ENCODE measurements at places on chromosomes 3 and 15.

DNA sequence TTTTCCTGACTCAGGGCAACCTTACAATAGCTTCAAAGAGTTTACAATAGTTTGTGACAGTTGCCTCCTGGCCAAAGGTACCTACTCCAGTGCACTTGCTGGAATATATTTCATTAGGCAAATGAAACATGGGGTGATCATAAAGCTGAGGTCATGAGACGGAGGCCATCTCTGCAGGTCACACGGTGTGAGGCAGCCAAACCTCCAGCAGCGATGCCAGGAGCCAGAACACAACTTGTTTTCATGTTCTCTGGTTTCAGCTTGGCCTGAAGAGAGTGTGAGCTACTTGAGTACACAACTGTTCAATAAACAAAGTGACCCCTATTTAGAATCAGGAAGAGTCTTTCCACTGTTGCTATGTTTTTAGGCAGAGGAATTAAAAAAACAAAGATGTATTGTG lies 42.7 kb upstream of the PYGO1 start:
- no peak overlapping the region for H3K27ac ChIP-seq
- no peaks in the 10 kb centered on the region for H3K4me1 ChIP-seq
- H3K36me3 ChIP-seq, result no peaks in the 10 kb centered on the region
- H3K4me3 ChIP-seq, result no peak overlapping the region
- no peak for DNase-seq
- no peaks in the 10 kb centered on the region for H3K27me3 ChIP-seq

DNA sequence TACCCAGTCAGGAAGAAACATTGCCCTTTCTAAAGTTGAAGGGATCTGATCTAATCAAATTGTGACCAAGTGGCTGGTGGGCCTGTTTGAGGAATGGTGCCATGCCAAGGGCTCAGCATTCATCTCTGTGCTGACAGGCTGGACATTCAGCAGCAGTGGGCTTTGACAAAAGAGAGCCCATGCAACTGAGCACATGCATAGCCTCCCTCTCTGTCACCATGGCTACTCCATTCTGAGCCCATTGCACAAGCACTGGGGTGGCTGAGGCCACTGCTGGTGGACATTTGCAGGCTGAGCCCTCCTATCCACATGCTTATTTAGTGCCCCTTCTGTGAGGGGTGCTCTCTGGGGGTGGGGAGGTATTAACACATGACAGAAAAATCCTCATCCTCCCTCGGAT lies 28.6 kb upstream of the TNFSF10 start:
- H3K27ac ChIP-seq, result no peak overlapping the region
- peaks cover 7% of the 10 kb centered on the region for H3K4me1 ChIP-seq

- H3K27ac ChIP-seq, result no peak overlapping the region
- no peak for DNase-seq
- H3K4me3 ChIP-seq, result no peak overlapping the region
- H3K36me3 ChIP-seq, result no peaks in the 10 kb centered on the region
These were observed 7.3 kb upstream of the CHCHD6 start for GRCh38 chr3:126696701-126697267.

- H3K4me1 ChIP-seq, result peaks cover 20% of the 10 kb centered on the region
- no peak overlapping the region for H3K4me3 ChIP-seq
- no peaks in the 10 kb centered on the region for H3K36me3 ChIP-seq
- H3K27ac ChIP-seq, result no peak overlapping the region
- DNase-seq, result no peak
These were observed 2.8 kb upstream of the RIOX2 start for GRCh38 chr3:97974996-97975395.

GRCh38 chr3:179528772-179529171 lies 34.0 kb upstream of the ACTL6A start:
- no peak overlapping the region for H3K4me3 ChIP-seq
- H3K4me1 ChIP-seq, result no peaks in the 10 kb centered on the region
- no peaks in the 10 kb centered on the region for H3K36me3 ChIP-seq

- no peaks in the 10 kb centered on the region for H3K36me3 ChIP-seq
- no peaks in the 10 kb centered on the region for H3K4me1 ChIP-seq
- H3K4me3 ChIP-seq, result no peak overlapping the region
- no peak overlapping the region for H3K27ac ChIP-seq
These were observed 30.4 kb downstream of the CDIN1 start for GRCh38 chr15:36609793-36610192.
